ENCODE measurements at places on chromosomes 16 and 17. TPM values are rescaled to one million over a fixed set of nuclear protein-coding genes. Genes with fewer than 3 reads are reported as not detected.
A peak's percentile ranks its signal among the peaks of the same experiment; 100 is the strongest.

DNA sequence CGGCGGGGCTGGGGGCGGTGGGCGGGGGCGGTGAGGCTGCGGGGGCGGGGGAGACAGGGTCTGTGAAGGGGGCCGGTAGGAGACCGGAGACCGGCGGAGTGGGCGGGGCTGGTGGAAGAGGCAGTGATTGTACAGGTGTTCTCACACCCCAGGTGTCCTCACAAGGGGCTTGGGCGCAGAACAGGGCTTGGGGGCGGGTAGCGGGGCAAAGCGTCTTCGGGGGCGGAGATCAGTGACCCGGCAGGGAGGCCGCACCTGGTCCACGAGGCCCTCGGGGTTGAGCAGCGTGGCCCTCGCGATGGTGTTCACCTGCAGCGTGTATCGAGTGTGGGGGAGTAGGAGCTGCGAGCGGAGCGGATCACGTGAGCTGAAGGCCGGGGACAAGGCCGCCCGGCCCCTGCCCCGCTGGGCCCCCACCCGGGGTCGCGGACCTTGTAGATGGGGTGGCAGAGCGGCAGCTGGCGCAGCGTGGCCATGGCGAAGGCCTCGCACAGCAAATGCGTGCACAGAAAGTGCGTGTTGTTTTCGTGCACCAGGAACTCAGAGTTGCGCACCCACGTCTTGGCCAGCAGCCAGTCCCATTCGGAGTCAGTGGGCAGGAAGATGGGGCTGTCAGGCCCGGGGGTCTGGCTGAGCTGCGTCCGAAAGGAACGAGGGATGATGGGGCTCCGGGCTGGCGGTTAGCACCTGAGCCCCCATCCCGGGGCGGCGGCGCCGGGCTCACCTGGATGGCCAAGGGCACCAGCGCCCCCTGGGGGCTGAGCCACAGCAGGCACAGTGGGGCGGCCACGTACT, 8.5 kb downstream of the ALOXE3 start:
- DNase-seq, result no peak

GRCh38 chr17:72390675-72391508, 270.1 kb downstream of the SOX9 start:
- peak; percentile 59 for DNase-seq

DNA sequence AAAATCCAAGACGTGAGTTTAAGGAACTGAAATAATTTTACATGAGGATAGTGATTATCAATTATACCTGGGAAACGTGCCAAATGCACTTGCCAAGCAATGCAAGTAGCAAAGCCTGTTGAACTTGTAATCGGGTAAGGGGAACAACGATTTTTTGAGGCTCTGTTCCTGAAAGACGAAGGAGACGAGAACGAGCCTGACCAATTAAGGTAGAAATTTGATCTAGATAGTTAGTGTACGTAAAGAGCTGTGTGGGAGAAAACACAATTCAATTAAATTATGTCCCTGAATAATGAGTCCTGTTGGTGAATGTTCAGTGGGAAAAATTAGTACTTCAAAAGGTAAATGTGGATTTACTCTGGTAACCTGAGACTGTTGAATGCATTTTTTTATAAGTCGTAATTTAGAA, 17.7 kb upstream of the KCTD5 start:
- DNase-seq, result no peak

DNA sequence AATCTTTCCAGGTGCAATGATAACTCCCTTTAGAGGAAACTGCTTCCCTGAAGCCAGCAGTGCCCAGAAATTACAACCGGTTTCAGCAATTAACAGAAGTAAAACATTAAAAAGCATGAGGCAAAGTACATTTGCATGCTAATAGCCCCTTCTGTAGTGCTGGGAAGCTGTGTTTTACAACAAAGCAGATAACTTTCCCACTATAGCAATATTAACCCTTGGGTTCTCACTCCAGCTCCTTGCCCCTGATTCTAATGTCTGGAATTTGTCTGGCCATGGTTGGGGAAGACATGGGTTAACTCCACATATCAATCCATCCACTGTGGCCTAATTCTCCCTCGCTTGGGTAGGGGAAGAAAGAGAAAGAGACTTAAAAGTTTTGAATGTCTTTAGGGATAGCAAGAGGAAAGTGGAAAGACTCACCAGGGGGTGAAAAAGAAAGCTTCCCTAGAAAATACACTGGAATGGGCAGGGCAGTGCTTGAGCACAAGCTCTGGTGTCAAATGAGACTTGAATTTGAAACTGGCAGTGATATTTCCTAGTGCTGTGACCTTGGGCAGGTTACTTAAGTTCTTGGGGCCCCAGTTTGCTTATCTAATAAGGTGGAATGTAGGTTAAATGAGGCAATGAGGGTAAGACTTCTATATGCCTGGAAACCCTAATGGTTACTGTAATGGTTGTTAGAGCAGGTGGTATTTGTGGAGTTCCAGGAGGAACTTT, 102.0 kb downstream of the SOX9 start:
- DNase-seq, result no peak

RASL10B gene
- 0.63 TPM for total RNA-seq

All from LHCN-M2 (cell line).